ENCODE measurements at places on chromosomes 3 and 15.

GRCh38 chr3:9776896-9777693 lies 7.3 kb upstream of the CAMK1 start:
- DNase-seq, result no peak

DNA sequence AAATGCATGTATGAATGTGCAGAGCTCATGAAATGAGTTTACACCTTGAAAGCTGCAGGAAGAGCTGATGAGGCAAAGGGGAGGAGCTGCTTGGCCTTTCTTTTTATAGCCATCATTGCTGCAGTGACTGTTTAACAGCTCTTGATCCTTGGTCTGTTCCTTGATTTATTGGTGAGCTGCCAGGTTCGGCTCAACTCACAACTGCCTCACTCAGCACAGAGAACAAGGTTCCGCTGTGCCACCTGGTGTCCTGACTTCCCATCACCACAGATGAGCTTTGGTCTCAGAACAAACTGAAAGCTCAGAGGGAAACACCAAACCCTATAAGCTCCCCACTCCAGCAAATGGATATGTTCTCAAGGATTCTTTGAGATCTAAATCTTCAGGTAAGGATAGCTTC lies 626.1 kb downstream of the MAGI1 start:
- DNase-seq, result no peak

GRCh38 chr3:170725285-170725731 lies 139.4 kb upstream of the SLC7A14 start:
- no peak for DNase-seq

- DNase-seq, result no peak
Observed at GRCh38 chr15:77706482-77707244, 74.0 kb upstream of the LINGO1 start.

GRCh38 chr3:197606468-197606867 lies 50.7 kb upstream of the BDH1 start:
- DNase-seq, result no peak

DNA sequence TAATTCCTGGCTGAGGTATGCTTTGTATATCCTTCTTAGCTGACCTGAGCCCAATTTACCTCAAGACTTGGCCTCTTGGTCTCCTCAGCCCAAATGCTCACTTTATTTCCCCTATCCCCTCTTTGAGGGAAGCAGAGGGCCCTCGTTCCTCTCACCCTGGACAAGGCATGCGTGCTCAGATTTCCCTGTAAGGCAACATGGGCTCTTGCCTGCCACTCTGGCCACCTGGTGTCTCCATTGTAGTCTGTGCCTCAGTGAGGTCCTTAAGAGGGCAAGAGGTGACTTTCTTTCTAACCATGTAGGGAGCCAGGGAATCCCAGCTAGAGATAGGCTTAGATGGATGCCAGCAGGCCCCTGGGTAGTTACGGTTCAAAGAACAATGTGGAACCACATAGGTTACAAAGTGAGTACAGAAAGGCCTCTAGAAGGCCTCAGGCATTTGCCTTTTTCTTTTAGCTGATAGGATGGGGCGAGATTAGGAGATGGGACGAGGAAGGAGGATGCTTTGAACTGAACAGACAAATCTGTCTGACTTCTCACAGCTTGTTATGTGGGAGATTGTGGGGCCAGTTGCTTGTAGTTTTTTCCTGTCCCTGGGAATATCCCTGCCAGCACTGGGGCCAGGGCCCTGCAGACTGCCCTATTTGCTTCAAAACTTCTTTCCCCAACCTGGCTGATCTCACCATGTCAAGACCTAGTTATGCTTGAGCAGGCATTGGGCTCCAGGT lies 1.1 kb upstream of the INTS14 start:
- no peak for DNase-seq

- no peak for DNase-seq
Observed at GRCh38 chr3:189786479-189787064, 155.4 kb downstream of the TP63 start.

- peak; percentile 67 for DNase-seq
Observed at GRCh38 chr3:72665701-72666446, 182.4 kb downstream of the SHQ1 start.

- DNase-seq, result no peak
Observed at GRCh38 chr3:145704020-145704419, 457.0 kb downstream of the PLOD2 start.

DNA sequence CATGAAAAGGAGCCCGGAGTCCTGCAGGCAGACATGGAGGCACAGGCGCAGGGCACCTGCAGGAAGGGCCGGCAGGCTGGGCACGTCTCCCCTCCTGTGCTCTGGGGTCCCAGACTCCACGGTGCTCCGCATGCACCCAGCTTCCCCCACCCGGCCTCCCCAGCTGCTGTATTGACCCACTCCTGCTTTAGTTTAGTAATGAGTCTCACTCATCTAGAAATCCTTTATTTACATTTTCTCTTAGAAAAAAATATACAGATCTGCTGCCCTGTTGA lies 8.5 kb downstream of the MESP2 start:
- no peak for DNase-seq

- no peak for DNase-seq
Observed at GRCh38 chr3:15290736-15291135, 41.6 kb downstream of the SH3BP5 start.

Measured in activated CD4-positive, alpha-beta T cell treated with anti-CD3 and anti-CD28 coated beads, Interleukin-2, amount 10 ng/mL, durations not matched to agents 7 days and 5 days (primary cell).